ENCODE measurements at places on chromosomes 11 and 22. TPM values are rescaled to one million over a fixed set of nuclear protein-coding genes. Genes with fewer than 3 reads are reported as not detected.

The BIRC3 gene
- total RNA-seq, result 0.18 TPM

- DNase-seq, result no peak
Observed at GRCh38 chr22:28909375-28909774, 26.0 kb downstream of the ZNRF3 start.

The MUC5B gene
- total RNA-seq, result 0.02 TPM

DNA sequence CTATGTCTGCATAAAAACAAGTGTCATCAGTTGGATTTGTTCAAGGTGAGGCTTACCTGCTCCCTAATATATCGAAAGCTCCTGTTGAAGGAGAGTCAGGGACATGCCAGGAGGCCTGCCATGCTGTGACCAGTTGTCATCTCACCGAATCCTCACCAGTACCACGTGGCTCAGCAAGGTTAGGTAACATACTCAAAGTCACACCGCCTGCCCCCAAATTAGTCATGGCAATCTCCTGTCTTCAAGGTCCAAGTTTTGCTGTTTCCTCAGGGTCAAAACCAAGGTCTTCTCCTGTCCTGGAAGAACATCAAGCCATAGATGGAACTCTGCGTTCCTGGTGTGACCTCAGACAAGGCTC, 67.8 kb downstream of the IGLL1 start:
- no peak for DNase-seq

The PKP3 gene
- total RNA-seq, result 41.7 TPM

The OR52N4 gene
- total RNA-seq, result not detected

GRCh38 chr11:86499723-86500129, 125.0 kb downstream of the CCDC81 start:
- DNase-seq, result no peak

GRCh38 chr11:65291613-65292012, 23.1 kb upstream of the CDC42EP2 start:
- DNase-seq, result no peak

The FLRT1 gene
- total RNA-seq, result 0.31 TPM

The EXT2 gene
- total RNA-seq, result 42.9 TPM

DNA sequence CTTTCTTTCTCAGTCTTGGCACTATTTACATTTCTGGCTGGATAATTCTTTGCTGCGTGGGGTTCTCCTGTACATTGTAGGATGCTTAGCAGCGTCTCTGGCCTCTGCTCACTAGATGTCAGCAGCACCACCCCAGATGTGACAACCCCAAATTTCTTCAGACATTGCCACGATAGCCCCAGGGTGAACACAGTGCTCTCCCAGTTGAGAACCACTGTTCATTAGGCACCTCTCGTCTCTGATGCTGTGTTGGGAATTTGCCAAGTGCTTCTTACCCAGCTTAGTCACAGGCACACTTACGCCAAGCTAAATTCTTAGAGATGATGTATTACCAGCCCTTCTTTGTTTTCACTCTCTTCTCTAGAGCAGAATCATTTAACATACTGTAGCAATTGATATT, 9.4 kb downstream of the TRIM6 start:
- DNase-seq, result no peak

DNA sequence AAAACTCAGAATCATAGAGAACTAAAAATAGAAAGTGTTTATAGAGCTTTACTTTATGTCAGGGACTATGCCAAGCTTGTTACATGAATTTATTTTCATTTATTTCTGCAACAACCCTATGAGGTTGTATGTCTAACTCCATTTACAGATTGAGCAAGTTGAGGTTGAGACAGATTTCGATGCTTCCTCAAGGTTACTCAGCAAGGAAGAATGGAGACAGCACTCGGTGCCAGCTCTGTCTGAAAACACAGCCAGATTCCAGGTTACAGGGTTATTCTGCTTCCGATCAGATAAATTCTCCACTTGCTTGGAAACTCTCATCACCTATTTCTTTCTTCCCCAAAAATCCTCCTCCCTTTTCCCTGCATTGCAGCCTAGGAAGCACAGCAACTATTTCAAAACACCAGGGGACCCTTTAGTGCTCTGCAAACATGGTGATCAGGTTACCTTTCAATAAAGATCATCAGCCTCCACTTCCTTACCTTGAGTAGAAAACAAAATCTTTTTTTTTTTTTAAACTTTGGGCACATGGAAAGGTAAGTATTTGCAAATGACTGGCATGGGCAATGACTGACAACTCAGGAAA, 7.0 kb downstream of the MMP3 start:
- DNase-seq, result no peak

GRCh38 chr11:123235656-123236261, 40.7 kb upstream of the CLMP start:
- no peak for DNase-seq

DNA sequence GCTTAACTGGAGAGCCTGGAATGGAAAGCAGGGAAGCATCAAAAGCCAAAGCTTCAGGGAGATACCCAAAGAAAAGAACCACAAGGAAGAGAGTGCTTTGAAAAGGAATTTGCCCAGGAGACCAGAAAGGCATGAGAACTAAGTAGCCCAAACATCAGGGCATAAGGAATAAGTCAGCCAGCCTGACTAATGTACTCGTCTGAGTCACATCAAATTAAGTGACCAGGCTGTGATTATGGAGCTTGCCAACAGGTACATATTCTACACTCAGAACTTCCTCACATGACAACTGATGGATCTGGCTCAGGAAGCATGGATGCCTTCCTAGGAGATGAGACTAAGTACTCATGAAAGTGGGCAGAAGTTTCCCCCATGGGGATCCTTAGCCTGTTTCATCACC, 366.7 kb downstream of the BUD13 start:
- no peak for DNase-seq

- DNase-seq, result no peak
Observed at GRCh38 chr11:92540096-92540495, 315.5 kb downstream of the FAT3 start.

- DNase-seq, result no peak
Observed at GRCh38 chr11:107043242-107044006, 25.1 kb upstream of the GUCY1A2 start.

DNA sequence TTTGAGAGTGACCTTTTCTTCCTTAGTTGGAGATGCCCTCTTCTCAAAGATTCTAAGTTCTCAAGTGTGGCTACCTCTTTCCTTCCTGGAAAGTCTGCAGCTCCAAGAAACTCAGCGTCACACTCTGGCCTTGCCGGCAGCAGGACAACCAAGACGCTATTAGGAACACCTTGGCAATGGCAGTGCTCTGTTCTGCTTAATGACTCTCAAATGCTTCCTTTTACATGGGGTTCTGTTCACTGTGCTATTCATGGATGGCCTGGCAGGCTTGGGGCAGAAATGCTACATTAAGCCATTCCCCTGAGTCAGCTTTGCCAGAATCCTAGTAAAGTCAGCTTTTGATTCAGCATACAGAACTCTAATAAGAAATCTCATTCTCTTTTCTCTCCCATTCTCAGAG, 25.9 kb downstream of the LARGE2 start:
- no peak for DNase-seq

GRCh38 chr11:44382118-44382517, 72.2 kb upstream of the ALX4 start:
- DNase-seq, result no peak

DNA sequence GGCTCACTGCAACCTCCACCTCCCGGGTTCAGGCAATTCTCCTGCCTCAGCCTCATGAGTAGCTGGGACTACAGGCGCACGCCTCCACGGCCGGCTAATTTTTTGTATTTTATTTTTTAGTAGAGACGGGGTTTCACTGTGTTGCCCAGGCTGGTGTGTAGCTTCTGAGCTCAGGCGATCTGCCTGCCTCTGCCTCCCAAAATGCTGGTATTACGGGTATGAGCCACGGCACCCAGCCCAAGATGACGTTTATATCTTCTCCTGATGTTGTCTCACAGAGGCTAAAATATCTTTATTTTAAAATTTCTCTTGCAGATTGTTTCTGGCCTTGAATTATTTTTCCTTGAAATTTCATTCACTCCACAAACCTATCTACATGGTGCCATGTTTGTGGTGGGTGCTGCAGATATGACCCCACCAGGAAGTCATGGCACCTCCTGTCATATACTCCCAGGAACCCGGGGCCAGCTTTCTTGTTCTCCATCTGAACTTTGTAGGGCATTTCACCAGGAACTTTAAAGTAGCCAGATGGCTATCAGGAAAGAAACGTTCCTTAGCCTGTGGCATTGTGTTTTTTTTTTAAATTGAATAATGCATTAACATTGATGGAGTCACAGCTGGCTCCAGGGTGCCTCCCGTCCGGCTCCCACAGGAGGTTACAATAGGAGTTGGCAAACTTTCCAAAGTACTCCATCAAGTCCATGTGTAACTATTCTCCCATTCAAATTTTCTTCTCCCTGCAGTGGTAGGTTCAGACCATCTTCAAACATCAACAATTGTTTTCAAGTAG, 42.0 kb upstream of the LIPT2 start:
- no peak for DNase-seq

GRCh38 chr22:29593923-29594322, 9.5 kb upstream of the NF2 start:
- DNase-seq, result no peak

DNA sequence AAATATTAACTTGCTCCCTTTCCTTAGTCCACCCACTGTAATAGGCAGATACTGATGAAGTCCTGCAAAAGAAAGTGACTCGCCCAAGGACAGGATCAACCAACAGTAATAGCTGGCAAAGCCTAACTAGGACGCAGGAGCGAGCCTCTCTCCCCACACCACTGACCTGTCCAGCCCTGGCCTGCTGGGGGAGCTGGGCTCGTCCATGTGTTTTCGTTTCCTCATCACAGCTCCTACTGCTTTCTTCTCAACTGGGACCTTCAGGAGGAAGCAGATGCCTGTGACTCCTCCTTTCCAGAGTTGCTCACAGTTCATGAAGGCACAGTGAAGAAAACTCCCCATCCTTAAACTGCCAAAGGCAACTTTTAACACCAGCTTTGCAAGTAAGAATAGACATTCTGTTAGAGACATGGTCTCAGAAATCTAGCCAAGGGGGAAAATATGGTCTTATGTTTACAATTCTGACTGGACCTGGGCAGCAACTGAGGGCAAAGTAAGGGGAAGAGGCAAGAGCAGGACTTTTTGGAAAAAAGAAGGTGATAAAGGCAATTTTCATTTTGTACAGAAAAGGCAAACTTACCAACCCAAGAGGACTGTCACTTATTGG, 11.6 kb upstream of the GPHA2 start:
- no peak for DNase-seq

GRCh38 chr11:75524665-75525432, 892 bp downstream of the GDPD5 start:
- peak; percentile 45 for DNase-seq
